ENCODE measurements at places on chromosomes 2 and 18.

DNA sequence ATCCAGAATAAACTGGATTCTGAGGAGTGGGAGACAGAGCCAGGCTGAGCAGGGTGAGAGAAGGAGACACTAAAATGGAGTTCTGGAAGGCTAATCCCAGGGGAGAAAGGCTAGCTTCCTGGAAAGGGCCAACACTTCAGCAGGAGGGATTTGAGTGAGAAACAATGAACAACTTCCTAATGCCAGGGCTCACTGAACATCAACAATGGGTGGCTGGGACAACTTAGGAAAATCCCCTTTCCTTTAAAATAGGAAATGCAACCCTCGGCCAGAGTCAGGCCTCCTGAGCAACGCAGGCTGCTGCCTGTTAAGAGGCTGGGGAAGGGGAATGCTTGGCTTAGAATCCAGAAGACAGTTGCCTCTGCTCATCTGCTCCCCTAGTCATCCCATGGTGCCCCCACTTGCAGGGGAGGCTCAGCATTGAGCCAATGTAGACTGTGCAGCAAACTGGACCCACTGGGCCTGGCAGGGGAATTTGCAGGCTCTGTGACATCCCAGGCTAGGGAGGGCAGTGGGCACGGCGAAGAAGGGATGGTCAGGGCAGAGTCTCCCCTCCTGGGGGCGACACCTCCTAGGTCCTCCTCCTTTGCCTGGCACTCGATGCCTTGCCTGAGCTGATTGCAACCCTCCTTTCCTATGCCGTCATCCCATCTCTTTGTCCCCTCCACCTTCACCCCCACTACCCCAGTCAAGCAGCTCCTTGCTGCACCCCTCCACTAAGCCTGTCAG, 182.5 kb downstream of the TNS1 start:
- DNase-seq: no peak

DNA sequence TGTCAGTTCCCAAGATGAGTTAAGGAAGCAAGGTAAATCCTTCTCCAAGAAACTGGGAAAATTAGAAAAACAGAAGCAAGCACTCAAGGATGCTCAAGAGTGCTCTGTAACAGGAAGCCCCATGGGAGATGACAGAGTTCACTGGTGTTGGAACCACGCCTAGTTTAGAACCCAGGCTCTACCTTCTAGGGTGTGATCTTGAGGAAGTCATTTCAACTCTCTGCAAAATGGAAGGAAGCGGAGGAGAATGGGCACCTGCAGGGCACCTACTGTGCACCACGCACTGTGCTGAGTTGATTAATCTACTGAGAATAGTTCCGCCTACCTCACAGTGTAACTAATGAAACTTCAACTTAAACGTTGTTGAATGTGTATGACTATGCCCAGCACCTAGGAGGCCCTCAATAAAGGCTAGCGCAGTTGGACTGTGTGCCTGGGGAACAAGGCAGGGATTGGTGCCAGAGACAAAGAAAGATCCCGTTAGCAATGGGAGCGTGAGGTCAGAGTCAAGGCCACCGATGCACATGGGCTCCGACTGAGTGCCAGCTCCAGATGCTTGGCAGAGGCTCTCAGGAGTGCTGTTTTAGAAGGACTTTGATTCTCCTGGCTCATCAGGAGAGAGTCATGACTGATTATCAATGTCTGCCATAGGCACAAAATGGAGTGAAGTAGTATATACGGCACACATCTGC, 93.7 kb downstream of the MAPK4 start:
- DNase-seq: no peak

DNA sequence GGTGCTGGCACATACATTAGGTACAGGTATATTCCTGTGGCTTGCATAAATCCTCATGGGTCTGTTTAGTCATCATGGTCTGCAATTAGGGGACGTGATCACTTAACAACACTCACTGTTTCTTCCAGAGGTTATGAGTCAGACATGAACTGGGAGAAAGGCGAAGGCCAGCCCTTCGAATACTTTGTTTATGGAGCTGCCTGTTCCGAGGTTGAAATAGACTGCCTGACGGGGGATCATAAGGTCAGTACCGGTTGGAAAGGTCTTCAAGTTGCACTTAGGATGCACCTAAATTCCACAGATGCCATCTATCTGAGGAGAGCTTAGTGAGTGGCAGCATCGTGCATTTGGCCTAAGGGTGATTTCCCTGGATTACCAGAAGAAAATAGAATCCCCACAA, 76.9 kb downstream of the AOX1 start:
- DNase-seq: no peak

DNA sequence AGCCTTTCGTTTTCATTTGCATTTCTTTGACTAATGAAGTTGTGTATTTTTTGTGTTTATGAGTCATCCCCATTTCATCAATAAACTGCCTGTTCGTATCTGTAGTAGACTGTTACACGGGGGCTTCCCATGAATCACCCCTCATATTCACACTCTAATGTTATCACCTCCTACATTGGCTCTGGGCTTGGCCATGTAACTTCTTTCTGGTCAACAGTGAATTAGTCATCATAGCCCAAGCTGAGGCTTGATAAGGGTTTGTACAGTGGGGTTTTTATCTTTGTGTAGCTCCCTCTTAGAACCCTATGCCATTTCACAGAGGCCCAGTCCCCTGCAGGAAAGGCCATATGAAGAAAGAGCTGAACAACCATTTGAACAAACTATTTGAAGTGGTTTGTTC, 151.0 kb downstream of the CCBE1 start:
- DNase-seq: no peak

GRCh38 chr2:40209761-40210160, 242.1 kb downstream of the SLC8A1 start:
- DNase-seq: no peak

GRCh38 chr2:47313728-47314127, 89.2 kb upstream of the MSH2 start:
- no peak for DNase-seq

DNA sequence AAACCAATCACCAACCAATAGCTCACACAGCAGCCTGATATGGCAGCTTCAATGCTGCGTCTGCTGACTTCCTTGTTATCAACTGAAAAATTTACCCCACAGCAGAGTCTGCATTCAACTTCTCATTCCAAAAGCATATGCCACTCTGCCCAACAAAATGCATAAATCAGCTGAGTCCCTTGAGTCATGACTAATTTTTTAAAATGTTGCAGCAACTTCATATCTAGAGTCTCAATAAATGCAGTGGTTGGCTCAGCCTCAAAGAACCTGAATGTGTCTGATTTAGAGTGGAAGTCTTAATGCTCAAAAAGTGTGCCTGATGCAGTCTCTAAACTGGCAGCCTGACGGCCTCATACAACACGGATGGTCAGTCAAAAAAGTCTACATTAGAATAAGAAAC, 46.5 kb downstream of the FARSB start:
- no peak for DNase-seq

- no peak for DNase-seq
Observed at GRCh38 chr2:22843919-22844537, 541.0 kb upstream of the KLHL29 start.

DNA sequence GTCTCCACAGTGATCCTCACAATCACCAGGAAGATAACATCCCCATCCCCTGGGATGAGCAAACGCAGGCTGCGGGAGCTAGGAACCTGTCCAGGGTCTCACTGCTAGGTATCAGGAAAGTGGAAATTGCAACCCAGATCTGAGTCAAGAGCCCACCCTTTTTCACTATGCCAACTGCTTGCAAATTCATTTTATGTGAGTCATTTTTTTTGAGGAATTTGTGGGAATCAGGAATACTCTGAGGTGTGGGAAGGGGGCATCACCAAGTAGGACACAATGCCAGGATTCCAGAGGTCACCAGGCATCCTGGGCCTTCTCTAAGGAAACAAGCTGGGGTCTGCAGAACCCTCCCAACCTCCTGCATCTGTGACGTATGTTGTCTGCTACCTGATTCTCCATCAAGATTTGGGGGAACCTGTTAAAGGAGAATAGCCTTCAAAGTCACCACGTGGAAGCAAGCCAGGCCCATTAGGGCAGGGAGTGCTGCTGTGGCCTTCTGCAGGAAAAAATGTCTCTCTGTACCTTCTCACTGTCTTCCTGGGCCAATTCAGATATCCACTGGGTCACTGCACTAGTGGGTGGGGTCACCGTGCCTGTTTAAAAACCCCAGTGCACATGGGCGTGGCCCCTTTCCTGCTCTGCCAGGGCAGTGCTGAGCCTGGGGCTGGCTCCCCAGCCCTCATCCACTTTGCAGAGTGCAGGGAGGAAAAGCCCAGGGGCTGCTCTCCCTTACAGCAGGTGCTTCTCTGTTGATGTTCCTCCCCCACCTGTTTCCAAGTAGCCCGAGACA, 50.2 kb downstream of the MCFD2 start:
- no peak for DNase-seq

GRCh38 chr2:231012463-231012862, 16.5 kb downstream of the SPATA3 start:
- DNase-seq: no peak

DNA sequence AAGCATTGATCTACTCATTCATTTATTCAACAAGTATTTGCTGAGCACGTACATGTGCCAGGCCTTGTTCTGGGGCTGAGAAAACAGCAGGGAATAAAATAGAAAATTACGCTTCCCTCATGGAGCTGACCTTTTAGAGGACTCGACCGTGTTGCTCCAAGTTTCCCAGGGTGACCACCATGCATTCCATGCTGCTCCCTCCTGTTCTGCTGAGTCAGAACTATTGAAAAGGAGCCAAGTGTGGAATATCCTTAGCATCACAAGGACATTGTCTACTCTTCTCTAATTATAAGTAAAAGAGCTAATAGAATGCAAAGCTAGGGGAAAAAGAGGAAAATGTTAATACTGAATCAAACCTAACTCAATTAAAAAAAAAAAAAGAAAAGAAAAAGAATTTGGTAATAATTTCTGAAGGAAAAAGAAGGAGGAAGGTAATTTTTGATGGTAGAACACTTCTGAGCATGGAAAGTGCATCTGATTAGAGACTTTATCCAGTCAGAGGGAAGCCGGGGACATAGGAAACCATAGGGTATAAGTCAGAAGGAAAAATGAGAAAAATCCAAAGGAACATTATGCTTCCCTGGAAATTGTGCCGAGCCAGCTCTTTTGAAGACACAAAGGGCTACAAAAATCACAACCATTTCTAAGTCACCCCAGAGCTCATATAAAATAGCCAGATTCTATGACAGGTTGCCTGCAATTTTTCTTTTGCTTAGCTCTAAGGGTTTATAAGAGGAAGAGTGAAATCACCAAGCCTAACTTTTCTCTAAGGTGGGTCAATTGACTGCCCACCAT, 339.4 kb downstream of the RND3 start:
- DNase-seq: no peak

DNA sequence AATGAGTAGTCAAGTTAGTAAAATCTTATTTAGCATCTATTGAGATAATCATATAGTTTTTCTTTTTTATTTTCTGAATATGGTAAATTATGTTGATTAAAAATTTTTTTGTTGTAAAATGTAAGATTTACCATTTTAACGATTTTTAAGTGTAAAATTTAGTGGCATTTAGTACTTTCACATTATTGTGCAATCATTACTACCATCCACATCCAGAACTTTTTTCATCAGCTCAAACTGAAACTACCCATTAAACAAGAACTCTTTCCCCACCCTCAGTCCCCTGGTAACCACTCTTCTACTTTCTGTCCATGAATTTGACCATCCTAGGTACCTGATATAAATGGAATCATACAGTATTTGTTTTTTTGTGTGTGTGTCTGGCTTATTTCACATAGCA, 11.1 kb downstream of the RAB3GAP1 start:
- DNase-seq: no peak

DNA sequence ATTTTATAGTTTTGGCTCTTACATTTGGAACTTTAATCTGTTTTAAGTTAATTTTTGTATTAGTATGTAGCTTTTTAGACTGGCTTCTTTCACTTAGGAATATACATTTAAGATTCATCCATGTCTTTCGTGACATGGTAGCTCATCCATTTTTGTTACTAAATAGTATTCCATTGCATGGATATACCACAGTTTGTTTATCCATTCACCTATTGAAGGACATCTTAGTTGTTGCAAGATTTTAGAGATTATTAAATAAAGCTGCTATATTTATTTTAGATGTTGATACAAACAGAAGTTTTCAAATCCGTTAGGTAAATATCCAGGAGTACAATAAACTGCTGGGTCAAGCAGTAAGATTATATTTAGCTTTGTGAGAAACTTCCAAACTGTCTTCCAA, 58.0 kb upstream of the ZNF521 start:
- no peak for DNase-seq

GRCh38 chr2:3527886-3528785, 8.8 kb upstream of the ADI1 start:
- DNase-seq: no peak

DNA sequence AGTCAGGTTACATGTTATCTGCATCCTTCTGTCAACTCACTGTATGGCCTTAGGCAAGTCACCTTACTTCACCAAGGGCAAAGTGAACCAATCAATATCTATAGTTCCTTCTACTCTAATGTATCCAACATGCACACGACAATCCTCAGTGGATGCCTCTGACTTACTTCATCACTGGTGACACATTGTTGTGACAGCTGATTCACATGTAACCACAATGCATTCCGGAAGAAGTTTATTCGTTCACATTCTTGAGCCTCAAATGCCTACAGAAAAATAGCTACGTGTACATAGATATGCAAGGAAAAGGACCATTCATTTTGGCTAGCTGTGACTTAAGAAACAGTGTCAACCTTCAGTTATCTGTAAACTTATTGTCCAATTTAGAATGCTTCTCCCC, 26.3 kb upstream of the EPG5 start:
- DNase-seq: no peak

- peak; percentile 59 for DNase-seq
Observed at GRCh38 chr18:45384137-45384961, 230.9 kb upstream of the SLC14A2 start.

DNA sequence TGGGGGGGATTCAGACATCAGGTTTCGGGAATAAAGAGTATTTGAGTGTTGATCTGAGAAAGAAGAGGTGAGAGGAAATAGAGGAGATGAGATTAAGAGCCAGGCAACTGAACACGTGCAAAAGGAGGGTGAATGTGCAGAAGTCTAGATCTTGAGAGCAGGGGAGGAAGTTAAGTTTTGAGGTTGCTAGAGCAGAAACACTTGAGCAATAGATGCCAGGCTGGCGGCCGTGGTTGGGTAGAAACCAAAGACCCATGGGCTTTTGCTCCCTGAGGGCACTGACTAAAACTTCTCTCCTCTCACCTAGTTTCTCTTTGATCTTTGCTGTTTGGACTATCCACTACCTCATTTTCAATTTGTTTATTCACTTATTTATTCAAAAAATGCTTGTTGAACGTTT, 116.0 kb downstream of the CDC42EP3 start:
- DNase-seq: no peak

GRCh38 chr2:238187618-238188548, 15.6 kb downstream of the ILKAP start:
- no peak for DNase-seq

DNA sequence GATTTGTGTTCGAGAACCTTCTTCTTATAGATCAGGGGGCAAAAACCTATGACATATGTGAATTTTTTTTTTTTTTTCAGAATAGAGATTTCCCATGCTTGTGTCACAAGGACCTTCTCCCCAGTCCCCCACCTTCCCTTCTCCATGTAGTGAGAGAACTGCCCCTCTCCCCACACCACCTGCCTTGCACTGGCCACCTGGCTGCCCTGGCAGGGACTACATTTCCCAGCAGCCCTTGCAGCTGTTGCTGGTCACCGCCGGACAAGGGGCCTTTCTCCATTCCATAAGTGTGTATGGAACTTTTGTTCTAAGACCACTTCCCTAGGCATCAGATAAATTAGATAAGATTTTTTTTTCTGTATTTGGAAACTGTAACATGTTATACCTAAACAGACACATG, 22.2 kb downstream of the MBP start:
- no peak for DNase-seq

Measured in SHP77 (cell line).